ENCODE measurements at places on chromosomes 3 and 15.

DNA sequence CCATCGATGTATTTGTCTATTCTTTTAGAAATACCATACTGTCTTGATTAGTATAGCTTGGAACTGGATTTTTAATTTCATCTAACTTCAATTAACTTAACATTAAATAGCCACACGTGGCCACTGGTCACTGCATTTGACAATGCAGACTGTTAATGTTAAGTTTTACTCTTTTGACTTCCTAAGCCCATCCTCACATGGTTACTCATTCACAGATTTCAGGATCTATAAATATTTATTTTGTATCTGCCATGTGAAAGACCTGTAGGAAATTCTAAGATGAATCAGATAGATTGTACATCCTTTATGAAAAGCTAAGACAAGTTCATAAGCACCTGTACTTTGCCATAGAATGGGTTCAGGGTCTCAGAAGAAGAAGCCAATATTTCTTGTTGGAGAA lies 8.3 kb upstream of the RORA start:
- no peak for DNase-seq

DNA sequence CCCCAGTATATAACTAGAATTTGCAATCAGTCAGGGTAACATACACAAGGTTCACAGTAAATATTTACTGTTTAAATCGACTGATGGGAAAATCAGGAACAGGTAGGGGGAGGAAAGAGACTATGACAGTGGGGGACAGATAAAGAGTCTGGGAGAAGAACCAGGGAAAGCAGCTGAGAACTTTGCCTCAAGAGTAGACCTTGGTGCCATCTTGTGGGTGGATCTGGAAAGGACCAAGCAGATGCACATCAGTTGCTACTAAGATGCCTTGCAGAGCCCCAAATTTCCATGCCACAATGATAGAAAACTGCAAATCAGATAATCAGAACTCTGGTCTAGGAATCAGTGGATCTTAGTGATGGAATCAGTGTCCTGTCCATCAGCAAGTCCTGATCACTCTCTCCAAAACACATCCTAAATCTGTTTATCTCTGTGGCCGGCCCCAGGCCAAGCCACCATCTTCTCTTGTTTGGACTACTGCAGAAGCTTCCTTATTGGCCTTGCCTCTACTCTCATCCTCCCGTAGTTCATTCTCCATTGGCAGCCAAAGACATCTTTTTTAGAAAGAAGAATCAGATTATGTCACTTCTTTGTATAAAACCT lies 62.7 kb downstream of the PDE8A start:
- DNase-seq: no peak

GRCh38 chr3:162082516-162082915 lies 585.9 kb downstream of the OTOL1 start:
- DNase-seq: no peak

DNA sequence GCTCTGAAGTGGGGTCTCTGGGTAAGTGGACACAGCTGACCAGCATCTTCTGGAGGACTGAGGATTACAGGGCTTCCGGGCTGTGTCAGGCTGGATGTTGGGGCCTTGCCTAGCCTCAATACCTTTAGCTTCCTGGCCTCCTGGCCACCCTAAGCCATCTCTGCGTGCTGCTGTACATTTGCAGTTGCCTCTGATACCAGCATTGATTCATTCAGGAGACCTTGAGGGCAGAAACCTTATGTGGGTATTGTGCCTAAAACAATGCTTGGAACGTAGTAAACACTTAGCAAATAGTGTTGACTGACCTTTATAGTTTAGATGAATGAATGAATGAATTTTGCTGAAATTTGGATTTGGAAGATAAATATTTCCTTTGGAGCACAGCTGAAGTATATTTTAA lies 97.0 kb downstream of the FLNB start:
- DNase-seq: no peak

- peak; percentile 100 for DNase-seq
These were observed 4.0 kb downstream of the CHD2 start for GRCh38 chr15:92903966-92904721.

DNA sequence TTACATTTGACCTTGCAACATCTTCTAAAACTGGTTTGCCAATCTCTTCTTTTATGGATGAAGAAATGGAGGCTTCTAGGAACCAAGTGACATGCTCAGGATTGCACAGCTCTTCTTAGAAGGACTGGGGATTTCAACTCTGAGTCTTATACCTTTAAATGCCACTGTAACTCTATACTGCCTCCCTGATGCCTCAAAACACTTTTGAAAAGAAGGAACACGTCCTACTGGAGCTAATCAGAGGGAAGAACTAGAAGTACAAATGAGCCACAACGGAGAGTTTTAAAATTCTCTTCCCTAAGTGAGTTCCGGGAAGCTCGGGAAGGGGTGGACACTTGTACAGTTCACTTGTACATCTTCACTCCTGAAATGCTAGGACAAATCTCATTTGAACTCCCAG lies 949 bp upstream of the MITF start:
- no peak for DNase-seq

GRCh38 chr15:60257591-60258159 lies 140.1 kb downstream of the ANXA2 start:
- DNase-seq: no peak

- no peak for DNase-seq
These were observed 8.0 kb downstream of the CDAN1 start for GRCh38 chr15:42728972-42729371.

All from activated naive CD8-positive, alpha-beta T cell treated with anti-CD3 and anti-CD28 coated beads, Interleukin-2, amount 10 ng/mL, durations not matched to agents 7 days and 5 days (primary cell).